Activated CD8-positive, alpha-beta T cell treated with anti-CD3 and anti-CD28 coated beads for 36 hours (primary cell): ENCODE measurements at places on chromosomes 3 and 15. TPM values are rescaled to one million over a fixed set of nuclear protein-coding genes. Genes with fewer than 3 reads are reported as not detected.

KBTBD13 gene
- total RNA-seq, result not detected

DNA sequence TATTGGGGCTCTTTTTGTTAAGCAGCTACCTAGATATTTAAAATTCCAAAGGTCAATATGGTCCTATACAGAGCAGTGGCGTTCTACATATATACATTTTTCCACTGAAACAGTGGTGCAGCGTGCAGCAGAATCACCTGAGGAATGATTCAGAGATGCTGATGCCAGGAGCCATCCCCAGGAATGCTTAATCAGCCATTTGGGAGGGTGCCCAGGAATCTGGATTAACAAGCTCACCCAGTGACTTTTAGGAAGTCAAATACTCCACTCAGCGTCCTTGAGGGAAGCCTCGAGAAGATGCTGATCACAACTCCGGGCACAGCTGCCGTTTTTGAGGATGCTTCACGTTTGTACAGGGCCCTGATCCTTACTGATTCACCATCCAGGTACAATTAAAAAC is 82.6 kb upstream of the ARHGEF3 start:
- no peak for DNase-seq
- peaks cover 90% of the 10 kb centered on the region for H3K4me1 ChIP-seq
- no peaks in the 10 kb centered on the region for H3K27me3 ChIP-seq
- H3K27ac ChIP-seq, result no peak overlapping the region

KNG1 gene
- total RNA-seq, result not detected

GRCh38 chr3:98329392-98330124 is 24.1 kb upstream of the OR5K4 start:
- H3K27ac ChIP-seq, result no peak overlapping the region
- H3K4me1 ChIP-seq, result no peaks in the 10 kb centered on the region
- no peak overlapping the region for H3K4me3 ChIP-seq
- H3K36me3 ChIP-seq, result no peaks in the 10 kb centered on the region
- peaks cover 19% of the 10 kb centered on the region for H3K27me3 ChIP-seq

LDHAL6B gene
- total RNA-seq, result not detected

- H3K36me3 ChIP-seq, result peaks cover 31% of the 10 kb centered on the region
- H3K4me3 ChIP-seq, result peak overlapping the region; percentile 70
- peaks cover 93% of the 10 kb centered on the region for H3K4me1 ChIP-seq
These were observed 161.5 kb downstream of the FOXP1 start for GRCh38 chr3:71421820-71422566.

GOLGA8K gene
- 0.29 TPM for total RNA-seq

- H3K27ac ChIP-seq, result no peak overlapping the region
- no peak overlapping the region for H3K4me3 ChIP-seq
- no peaks in the 10 kb centered on the region for H3K36me3 ChIP-seq
- H3K27me3 ChIP-seq, result no peaks in the 10 kb centered on the region
- DNase-seq, result peak; percentile 9
These were observed 75.7 kb downstream of the DUT start for GRCh38 chr15:48406911-48407310.
